Stimulated activated naive CD8-positive, alpha-beta T cell treated with anti-CD3 and anti-CD28 coated beads, Interleukin-15, amount 100 ng/mL, for 72 hours (primary cell): ENCODE measurements at places on chromosomes 3 and 15.
A peak's percentile ranks its signal among the peaks of the same experiment; 100 is the strongest.

DNA sequence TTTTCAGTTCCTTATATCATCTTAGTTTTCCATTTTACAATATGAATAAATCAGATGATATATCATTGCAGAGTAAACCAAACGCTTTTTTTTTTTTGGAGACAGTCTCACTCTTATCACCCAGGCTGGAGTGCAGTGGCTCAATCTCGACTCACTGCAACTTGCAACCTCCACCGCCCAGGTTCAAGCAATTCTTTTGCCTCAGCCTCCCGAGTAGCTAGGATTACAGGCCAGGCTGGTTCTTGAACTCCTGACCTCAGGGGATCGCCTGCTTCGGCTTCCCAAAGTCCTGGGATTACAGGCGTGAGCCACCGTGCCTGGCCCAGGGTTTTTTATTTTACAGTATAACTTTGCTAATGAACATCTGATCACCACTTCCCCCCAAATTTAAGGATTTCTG is 5.9 kb upstream of the EBLN2 start:
- no peak for DNase-seq

- no peak for DNase-seq
Observed at GRCh38 chr15:31031471-31032067, 40.1 kb upstream of the MTMR10 start.

DNA sequence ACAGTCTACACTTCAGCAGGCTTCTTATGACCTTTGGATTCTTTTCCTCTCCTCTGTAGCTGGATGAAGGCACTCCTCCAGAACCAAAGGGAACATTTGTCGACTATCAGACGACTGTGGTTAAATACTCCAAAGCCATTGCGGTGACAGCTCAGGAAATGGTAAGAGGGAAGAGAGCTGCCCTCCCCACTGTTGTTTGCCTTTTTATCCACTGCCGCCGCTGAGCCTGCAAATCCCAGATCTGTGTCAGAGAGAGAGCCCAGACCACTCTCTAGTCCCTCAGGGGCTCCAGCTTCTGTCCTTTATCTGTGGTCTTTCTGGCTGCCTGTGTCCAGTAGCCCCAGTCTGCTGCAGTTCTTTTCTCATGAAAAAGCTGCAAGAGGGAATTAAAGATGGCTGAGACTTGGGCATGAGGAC is 261.5 kb upstream of the TPM1 start:
- no peak for DNase-seq

- no peak for DNase-seq
Observed at GRCh38 chr3:197498499-197499241, 57.1 kb downstream of the BDH1 start.

- peak; percentile 74 for DNase-seq
Observed at GRCh38 chr15:40307421-40308211, at the start of gene PLCB2. Gene PLCB2, minus strand, starts transcription at chr15:40307935. Its CDS starts 263 bp downstream, at chr15:40307672.

GRCh38 chr3:104988496-104988895 is 378.2 kb upstream of the ALCAM start:
- no peak for DNase-seq

DNA sequence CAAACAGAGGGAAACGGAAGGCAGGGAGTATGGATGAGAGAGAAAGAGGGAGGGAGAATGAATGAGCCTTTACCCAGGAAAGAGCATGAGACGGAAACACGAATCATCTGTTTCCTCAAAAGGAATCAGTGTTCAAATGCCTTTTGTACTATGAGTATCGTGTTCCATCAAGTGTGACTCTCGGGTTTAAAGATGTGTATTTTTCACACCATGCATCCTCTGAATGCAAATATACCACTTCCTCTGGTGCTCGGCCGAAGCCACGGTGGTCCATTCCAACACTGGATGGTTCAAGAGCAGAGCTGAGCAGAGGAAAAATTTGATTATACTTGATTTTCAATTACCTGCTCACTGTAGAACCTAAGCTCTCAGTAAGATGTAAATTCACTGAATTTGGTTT is 505.1 kb downstream of the MECOM start:
- DNase-seq, result no peak

DNA sequence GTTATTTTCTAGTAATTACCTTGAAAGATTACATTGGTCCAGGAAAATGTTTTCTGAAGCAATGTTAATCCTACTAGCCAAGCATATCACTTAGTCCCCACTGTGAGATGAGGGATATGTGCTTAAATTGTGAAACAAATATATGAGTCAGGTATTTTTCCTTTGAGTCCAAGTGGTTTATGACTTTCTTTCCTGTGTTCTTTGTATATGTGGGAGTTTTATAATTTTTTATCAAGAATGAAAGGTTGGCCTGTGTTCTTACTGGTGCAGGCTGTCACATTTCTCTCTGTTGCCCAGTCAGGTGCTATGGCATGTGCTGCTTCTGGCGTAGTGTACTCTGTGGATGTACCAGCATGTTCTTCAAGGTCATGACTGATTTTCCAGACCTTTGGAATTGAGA is 147.4 kb downstream of the CMSS1 start:
- DNase-seq, result no peak

GRCh38 chr15:96290679-96291078 is 39.8 kb upstream of the NR2F2 start:
- no peak for DNase-seq

DNA sequence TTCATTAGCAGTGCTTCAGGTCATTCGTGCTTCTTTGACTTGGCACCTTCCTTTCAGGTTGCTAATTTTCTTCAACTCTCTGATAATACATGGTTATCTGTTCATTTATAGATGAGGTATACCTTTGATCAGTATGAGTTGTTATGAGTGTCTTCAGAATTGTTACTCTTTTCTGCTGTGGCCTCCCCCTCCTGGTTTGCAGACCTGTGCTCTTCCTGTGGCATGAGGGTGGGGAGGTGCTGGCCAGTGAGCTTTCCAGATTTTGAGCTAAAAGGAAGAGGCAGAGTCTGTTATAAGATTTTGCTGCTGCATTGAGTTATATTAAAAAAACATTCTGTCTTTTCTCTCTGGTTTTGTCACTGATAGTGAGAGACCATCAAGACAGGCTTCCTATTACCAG is 30.8 kb upstream of the GOLGA6L9 start:
- no peak for DNase-seq

GRCh38 chr3:195865752-195866151 is 42.6 kb downstream of the TNK2 start:
- no peak for DNase-seq

GRCh38 chr15:63895194-63895593 is 61.4 kb upstream of the HERC1 start:
- no peak for DNase-seq

GRCh38 chr15:88542342-88542733 is 4.1 kb downstream of the DET1 start:
- no peak for DNase-seq

DNA sequence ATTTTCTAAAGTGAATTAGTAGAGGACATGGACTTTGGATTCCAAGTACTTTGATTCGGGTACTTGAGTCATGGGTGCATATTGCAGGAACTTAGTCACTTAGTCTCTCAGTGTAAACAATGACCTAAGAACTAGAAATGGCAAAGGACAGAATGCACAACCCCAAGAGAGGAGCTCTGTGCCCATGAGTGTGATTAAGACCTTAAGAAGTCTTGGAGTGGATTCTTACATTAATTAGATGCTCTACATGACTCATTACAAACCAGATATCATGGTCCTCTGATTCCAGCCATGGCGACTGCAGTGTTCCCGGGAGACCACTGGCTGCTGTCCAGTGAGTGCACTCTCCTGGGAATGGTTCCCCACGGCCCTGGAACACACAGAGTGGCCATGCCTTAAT is 251.5 kb downstream of the GABRG3 start:
- no peak for DNase-seq

- DNase-seq, result no peak
Observed at GRCh38 chr3:9147215-9147895, 102.1 kb downstream of the SRGAP3 start.

- no peak for DNase-seq
Observed at GRCh38 chr3:142077859-142078500, 71.4 kb downstream of the TFDP2 start.

- no peak for DNase-seq
Observed at GRCh38 chr15:96369825-96370621, 39.5 kb downstream of the NR2F2 start.

GRCh38 chr3:159892171-159892795 is 96.4 kb upstream of the IL12A start:
- no peak for DNase-seq

GRCh38 chr3:53044711-53045517 is 959 bp downstream of the SFMBT1 start:
- peak; percentile 59 for DNase-seq

- no peak for DNase-seq
Observed at GRCh38 chr3:186978712-186979111, 48.4 kb downstream of the ST6GAL1 start.

- DNase-seq, result no peak
Observed at GRCh38 chr15:49135342-49135857, 20.0 kb downstream of the COPS2 start.

GRCh38 chr3:185739264-185739701 is 85.6 kb downstream of the IGF2BP2 start:
- no peak for DNase-seq

GRCh38 chr15:47715856-47716445 is 1.4 kb upstream of the SEMA6D start:
- DNase-seq, result no peak

- no peak for DNase-seq
Observed at GRCh38 chr3:190012314-190012782, 108.3 kb downstream of the P3H2 start.

DNA sequence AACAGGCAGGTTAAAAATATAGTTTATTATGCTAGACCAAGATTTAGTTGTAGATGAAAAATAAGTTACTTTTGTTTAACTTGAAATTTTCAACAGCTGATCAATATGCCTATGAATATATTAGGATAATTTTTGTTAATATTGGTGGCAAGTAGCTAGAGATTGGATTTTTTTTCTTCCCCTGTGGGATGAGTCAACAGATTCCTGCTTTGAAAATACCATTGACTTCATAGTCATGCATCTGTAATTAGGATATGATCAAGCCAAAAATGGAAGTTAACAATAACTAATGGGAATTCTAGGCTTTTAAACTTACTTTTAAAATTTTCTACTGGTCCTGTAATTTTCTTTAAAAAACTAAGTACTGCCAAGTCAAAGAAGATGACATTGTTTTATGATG is 211.7 kb downstream of the ZIC1 start:
- DNase-seq, result no peak

DNA sequence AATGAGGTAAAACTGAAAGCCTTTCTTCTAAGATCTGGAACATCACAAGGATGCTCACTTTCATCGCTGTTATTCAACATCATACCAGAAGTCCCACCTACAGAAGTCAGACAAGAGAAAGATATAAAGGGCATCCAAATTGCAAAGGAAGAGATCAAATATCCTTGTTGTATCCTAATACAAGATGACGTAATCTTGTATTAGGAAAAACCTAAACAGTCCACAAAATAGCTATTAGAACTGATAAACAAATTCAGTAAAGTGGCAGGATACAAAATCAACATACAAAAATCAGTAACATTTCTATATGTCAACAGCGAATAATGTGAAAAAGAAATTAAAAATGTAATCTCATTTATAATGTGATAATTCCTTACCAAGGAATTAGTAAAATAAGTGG is 195.1 kb upstream of the CBLB start:
- DNase-seq, result no peak

DNA sequence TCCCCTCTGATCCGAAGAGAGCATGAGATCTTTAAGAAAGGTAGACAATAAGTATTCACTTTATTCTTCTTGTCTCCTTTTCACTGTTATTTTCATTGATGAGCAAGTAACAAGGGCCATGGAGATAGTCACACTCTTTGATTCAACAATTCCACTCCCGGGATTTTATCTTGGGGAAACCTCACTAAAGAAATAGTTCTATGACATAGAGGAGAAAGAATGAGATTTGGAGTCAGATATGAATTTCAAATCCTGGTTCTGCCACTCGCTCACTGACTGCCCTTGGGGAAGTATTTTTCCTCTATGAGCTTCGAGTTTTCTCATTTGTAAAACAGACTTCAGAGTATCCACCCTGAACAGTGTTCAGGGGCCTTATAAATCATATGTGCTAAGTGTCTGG is 514.6 kb downstream of the NLGN1 start:
- no peak for DNase-seq

- DNase-seq, result peak; percentile 55
Observed at GRCh38 chr3:187027531-187028278, 97.4 kb downstream of the ST6GAL1 start.

DNA sequence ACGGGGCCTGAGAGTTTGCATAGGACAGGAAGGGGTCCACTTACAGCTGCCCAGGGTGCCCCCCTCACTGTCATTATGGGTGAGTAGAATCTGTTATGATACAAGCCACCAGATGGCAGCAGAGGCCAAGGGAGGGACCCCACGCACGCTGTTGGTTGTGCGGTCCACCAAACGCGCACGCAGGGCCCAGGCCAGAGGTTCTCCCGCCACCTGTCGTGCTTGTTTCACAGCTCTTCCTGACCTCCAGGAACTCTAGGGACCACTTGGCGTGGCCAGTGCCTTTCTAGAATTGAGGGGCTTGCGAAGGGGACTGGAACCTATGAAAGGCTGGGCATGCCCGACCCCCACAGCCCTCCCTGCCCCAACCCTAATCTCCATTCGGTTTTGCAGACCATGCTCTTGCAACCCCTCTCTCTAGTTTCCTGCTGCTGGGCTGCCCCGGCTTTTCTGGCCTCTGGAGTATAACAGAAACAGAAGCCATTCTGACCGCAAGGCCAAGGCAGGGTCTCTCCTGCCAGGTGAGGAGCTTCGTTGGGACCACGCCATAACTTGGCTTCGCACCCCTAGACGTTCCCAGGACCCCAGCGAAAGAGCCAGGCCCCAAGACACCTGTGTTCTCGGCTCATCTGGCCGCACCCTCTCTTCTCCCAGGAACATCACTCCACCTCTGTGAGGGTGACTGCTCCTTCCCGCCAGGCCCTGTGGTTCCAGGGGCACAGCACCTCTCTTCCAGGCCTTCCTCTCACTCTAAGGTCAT is 46.0 kb downstream of the ALDH1L1 start:
- peak; percentile 61 for DNase-seq

- DNase-seq, result no peak
Observed at GRCh38 chr15:100517846-100518245, 10.9 kb downstream of the CERS3 start.

- peak; percentile 15 for DNase-seq
Observed at GRCh38 chr3:146160321-146160963, 542 bp downstream of the PLOD2 start.

DNA sequence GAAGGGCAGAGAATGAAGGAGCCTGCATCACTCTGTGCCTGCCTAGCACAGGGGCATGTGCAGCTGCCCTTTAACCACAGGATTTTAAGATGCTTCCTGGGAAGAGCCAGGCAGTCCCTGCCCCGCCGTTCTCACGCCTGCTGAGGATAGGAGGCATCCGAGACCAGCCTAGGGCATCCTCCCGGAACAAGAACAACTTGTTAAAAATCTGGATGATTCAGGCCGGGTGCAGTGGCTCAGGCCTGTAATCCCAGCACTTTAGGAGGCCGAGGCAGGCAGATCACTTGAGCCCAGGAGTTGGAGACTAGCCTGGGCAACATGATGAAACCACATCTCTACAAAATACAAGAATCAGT is 15.2 kb downstream of the NRROS start:
- no peak for DNase-seq
